G401 (cell line): ENCODE measurements at places on chromosomes 6 and 20.
A peak's percentile ranks its signal among the peaks of the same experiment; 100 is the strongest.

GRCh38 chr6:328136-328670 lies 35.9 kb downstream of the DUSP22 start:
- no peak for DNase-seq

GRCh38 chr6:54698974-54699373 lies 147.6 kb upstream of the FAM83B start:
- DNase-seq, result no peak

GRCh38 chr20:31968291-31969126 lies 558 bp downstream of the XKR7 start:
- DNase-seq, result peak; percentile 55

DNA sequence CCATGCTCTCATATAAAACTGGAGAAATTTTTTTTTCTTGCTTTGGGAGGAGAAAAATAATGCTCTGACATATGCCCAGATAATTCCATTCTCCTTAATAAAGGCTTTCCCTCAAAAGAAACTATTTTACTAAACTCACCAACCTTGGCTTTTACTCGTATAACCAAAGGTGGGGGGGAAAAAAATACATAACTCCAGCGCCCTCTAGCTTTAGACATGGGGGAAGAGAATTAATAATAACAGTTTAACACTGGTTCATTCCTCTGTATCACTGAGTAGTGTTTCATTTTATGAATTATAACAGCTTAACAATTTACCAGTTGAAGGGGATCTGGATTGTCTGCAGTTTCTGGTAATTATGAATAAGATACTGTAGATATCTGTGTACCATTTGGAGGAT lies 1226.1 kb downstream of the GRIK2 start:
- peak; percentile 55 for DNase-seq

GRCh38 chr6:156919370-156919769 lies 142.2 kb downstream of the ARID1B start:
- no peak for DNase-seq

DNA sequence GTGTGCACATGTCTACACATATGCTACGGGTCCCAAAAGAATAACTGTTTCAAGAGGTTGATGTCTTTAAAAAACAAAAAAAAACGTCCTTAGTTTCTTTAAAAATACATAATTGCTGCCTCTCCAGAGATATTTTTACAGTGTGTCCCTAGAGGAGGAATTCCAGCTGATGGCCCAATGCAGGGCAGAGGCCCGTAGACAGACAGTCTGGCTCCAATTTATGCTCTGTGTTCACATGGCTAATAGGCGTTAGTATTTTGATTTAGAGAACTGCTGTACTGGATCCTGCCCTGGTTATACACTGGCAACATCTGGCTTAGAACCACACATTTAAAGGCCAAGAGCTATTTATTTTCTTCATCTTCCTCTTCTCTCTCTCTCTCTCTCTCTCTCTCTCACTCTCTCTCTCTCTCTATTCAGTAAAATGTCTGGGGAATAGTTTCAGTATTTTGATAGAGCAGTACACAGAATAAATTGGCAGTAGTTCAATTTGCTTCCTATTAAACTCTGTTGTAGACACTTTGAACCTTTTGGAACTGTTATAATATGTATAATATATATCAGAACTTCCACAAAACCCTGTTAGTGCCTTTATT lies 260.6 kb downstream of the EYA4 start:
- no peak for DNase-seq

- no peak for DNase-seq
Observed at GRCh38 chr6:101453221-101453620, 59.7 kb downstream of the GRIK2 start.

- DNase-seq, result no peak
Observed at GRCh38 chr20:6868861-6869260, 101.4 kb downstream of the BMP2 start.

GRCh38 chr20:14481863-14482262 lies 144.5 kb upstream of the FLRT3 start:
- DNase-seq, result no peak

GRCh38 chr20:58906894-58907293 lies 54.4 kb downstream of the GNAS start:
- DNase-seq, result no peak

- peak; percentile 35 for DNase-seq
Observed at GRCh38 chr6:109008054-109008453, 86.6 kb downstream of the SESN1 start.

DNA sequence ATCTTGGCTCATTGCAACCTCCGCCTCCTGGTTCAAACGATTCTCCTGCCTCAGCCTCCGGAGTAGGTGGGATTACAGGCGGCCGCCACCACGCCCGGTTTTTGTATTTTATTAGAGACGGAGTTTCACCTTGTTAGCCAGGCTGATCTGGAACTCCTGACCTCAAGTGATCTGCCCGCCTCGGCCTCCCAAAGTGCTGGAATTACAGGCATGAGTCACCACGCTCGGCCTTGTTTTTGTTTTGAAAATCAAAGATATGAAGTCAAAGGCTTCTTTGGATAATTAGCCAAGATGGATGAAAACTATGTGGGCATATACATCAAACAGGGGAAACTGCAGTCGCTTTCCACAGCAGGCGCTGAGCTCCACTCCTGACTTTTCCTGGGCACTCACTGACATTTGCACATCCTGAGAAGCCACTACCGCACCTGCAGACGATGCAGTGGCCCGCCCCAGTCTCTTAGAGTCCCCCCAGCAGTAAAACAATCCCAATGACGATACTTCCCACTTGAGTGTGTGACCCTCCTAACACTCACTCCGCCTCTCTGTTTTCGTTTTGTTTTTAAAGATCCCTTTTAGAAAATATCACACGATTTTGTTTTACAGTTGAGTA lies 44.1 kb downstream of the GJA1 start:
- no peak for DNase-seq

- no peak for DNase-seq
Observed at GRCh38 chr20:19710336-19711120, 47.5 kb upstream of the RIN2 start.

DNA sequence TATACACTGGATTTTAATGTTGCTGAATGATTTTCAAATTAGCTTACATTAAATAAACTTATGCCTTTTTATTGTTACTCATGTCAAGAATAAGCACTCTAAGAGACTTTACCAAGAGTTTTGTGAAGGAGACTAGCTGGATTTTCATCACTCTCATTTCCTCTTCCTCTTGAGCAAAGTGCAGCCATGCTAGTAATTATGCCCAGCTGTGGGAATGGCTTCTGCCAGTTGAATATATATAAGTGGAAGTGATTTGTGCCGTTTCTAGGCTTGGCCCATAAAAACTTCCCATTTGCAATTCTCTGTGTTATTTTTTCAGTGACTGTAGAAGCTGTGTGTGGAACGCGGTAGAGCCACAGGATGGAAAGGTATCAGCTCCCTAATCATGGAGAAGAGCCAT lies 255.8 kb downstream of the HDGFL1 start:
- no peak for DNase-seq

DNA sequence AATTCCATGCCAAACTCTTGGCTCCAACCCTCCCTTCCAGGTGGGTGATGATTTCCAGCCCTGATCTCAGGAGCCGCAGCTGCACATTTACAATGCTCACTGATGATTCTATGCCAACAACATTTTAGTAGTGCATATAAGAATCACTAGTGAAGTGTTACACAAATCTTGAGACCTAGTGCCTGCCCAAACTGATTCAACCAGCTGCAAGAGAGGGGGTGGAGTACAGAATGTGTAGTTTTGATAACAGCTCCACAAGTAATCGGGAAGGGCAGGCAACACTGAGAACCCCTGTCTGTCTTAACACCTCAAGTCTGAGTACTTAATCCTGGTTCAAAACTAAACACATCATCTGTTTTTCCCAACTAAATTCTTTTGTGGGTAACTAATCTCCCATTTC lies 91.7 kb downstream of the PRDM1 start:
- DNase-seq, result no peak

GRCh38 chr20:32510601-32511357 lies 74.4 kb downstream of the NOL4L start:
- peak; percentile 30 for DNase-seq

GRCh38 chr6:41443616-41444525 lies 102.3 kb upstream of the FOXP4 start:
- DNase-seq, result no peak

GRCh38 chr6:136117081-136117480 lies 133.0 kb downstream of the MTFR2 start:
- no peak for DNase-seq

- no peak for DNase-seq
Observed at GRCh38 chr20:9480066-9480465, 34.3 kb upstream of the LAMP5 start.

- DNase-seq, result no peak
Observed at GRCh38 chr6:137904822-137905617, 38.0 kb downstream of the TNFAIP3 start.

- DNase-seq, result no peak
Observed at GRCh38 chr6:114955363-114955762, 612.5 kb upstream of the HS3ST5 start.

GRCh38 chr6:72061286-72061685 lies 174.9 kb downstream of the RIMS1 start:
- no peak for DNase-seq

DNA sequence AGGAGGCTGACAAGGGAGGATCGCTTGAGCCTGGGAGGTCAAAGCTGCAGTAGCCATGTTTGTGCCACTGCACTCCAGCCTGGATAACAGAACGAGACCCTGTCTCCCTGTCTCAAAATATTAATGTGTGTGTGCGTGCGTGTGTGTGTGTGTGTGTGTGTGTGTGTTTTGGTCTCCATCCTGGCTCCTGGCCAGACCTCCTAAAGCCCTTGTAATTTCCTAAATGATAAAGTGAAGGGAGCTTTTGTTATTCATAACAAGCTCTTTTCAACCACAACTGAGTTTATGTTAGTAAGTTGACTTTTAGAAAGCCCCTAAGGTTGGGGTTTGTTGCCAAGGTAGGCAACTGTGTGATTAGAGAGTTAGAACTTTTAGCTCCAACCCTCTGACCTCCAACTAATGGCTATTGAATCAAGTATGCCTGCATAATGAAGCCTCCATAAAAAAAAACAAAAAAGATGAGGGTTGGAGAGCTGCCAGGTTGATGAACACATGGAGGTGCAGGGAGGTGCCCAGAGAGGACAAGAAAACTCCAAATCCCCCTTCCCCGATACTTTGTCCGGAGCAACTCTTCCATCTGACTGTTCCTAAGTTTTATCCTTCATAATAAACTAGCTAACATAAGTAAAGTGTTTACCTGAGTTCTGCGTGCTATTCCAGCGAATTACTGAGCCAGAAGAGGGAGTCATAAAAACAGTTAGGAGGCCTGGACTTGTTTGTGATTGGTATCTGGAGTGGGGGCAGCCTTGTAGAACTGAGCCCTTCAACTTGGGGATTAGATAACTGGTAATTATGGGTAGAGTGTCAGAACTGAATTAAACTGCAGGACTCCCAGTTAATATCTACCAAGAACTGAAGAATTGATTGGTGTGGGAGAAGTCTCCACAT lies 5.3 kb upstream of the AIF1 start:
- DNase-seq, result no peak

DNA sequence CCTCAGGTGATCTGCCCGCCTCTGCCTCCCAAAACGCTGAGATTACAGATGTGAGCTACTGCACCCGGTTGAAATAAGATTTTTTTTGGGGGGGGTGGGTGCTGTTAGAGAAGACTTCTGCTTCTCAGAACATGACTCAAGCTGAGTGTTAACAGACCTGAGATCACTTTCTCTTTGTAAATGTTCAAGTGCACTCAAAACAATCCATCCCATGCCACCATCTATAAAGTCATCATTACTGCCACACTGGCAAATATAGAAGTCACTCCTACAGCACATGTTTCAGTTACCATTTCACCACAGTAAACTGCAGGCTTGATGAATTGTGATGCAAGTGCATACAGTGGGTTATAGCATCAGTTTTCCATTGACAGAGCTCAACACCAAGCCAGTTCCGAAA lies 9.0 kb downstream of the VPS16 start:
- no peak for DNase-seq

GRCh38 chr6:51841626-51842025 lies 245.8 kb downstream of the PKHD1 start:
- DNase-seq, result no peak

DNA sequence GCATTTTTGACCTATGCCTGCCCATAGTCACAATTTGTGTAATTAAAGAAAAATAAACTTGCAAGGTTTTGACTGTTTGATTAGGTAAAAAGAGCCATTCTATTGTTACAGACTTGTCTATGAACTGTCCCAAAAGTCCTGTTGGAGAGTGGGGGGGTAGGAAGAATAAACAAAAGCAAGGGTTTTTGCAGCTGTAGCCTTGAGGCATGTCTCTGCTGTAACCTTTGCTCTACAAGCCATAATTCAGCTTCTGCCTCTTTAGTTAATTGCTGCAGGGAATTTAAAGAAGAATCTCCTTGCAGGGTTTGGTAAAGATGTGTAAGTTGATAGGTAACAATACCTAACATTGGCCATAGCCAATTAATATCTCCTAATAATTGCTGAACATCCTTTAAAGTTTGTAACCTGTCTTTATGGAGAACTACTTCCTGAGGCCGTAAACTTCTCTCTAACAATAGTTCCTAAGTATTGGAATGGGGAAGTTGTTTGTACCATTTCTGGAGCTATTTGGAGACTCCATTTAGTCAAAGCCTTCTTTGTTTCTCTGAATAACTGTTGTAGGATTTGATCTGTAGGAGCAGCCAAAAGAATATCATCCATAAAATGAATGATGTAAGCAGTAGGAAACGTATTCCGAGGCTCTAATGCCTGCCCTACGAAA lies 7.9 kb upstream of the ABHD12 start:
- DNase-seq, result peak; percentile 11

GRCh38 chr20:52959125-52959524 lies 13.0 kb upstream of the TSHZ2 start:
- no peak for DNase-seq

- DNase-seq, result no peak
Observed at GRCh38 chr6:5191222-5191621, 69.5 kb downstream of the LYRM4 start.

DNA sequence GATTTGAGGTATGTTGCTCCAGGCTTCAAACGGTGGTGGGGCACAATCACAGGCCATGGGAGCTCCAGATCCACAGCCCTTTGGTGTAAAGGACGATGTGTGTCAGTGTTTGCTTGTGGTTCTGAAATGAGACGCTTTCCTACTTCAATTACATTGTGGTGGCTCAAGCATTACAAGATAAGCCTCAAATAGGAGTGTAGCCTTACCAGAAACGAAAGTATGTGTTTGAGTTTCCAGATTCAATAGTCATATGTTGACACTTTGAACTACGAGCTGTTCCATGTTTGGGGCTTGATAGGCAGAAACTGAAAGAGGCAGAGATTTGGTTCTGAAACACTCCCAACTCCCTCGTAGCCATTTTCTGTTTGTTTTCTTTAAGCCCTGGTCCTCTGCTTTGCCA lies 187.1 kb downstream of the MYLK4 start:
- no peak for DNase-seq

DNA sequence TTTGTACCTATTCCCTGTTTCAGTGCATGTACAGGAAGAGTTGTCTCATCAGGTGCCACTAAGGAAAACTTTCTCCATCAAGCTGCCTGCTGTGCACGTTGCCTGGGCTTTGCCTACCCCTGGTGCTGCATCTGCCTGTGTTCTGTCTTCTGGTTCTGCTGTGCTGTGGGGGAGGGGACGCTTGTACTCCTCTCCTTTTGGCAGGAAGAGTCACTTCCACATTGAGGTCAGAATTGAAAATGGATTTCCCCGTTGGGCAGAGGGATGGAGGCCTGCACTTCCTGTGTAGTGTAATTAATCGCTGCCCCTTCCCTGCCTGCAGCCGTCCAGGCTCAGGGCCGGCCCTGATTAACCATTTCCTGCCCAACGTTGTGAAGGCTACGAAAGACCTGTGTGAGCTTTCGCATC lies 153.3 kb downstream of the SCML4 start:
- peak; percentile 36 for DNase-seq
